ENCODE measurements at places on chromosomes 1 and 21.

DNA sequence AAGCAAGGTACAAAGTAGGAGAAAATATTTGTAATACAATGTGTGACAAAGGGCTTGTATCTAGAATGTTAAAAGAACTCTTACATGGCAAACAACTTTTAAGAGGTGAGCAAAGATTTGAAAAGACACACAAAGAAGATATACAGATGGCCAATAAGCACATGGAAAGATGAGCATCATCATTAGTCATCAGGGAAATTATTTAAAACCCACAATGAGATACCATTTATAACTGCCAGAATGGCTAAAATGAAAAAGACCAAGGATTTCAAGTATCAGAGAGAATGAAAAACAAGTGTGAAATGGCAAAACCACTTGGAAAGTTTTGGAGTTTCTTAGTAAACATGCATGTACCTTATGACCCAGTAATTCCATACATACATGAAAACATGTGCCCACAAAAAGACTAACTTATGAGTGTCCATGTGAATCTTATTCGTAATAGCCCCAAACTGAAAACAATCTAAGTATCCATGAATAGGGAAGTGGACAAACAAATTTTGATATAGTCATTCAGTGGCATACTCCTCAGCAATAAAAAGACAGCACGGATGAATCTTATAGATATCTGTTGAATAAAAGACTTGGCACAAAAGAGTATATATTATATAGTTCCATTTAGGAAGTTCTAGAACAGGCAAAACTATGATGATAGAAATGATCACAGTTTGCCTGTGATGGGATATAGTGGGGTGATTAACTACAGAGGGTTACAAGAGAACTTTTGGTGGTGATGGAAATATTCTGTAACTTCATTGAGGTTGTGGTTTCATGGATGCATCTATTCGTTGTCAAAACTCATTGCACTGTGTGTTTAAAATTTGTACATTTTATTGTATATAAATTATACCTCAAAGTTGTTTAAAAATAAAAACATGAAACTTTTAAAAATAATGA lies 82.0 kb downstream of the DISP1 start:
- DNase-seq = no peak

DNA sequence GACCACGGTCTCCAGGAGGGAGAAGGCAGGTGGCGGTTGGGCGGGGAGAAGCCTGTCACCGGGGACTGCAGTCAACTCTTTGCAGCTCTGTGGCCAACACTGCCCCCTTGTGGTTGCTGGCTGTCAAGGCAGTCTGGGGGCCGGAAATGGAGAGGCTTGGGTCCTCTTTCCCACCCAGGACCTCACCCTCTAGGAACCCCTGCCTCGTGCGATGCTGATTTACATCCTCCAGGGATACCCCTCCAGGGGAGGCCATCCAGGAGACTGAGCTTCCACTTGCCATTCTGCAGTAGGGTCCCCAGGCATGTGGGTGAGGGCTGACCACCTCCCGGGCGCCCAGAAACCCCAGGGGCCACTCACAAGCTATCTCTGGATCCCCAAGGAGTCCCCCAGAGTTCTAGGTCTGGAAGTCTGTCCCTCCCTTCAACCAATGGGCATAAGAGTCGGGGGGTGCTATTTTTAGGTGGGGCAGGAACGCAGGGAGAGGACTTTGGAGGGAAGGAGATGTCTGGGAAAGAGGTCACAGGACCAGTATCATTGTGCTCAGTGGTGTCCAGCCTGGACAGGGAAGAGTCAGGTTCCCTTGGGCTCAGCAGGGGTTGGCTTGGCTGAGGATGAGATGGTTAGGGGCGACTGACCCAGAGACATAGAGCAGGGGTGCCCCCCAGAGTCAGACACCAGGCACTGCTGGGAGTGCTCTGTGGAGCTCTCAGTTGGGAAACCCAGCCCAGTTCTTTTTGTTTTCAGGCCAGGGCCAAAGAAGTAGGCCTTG lies 7.1 kb upstream of the GPR61 start:
- DNase-seq = peak; percentile 58

DNA sequence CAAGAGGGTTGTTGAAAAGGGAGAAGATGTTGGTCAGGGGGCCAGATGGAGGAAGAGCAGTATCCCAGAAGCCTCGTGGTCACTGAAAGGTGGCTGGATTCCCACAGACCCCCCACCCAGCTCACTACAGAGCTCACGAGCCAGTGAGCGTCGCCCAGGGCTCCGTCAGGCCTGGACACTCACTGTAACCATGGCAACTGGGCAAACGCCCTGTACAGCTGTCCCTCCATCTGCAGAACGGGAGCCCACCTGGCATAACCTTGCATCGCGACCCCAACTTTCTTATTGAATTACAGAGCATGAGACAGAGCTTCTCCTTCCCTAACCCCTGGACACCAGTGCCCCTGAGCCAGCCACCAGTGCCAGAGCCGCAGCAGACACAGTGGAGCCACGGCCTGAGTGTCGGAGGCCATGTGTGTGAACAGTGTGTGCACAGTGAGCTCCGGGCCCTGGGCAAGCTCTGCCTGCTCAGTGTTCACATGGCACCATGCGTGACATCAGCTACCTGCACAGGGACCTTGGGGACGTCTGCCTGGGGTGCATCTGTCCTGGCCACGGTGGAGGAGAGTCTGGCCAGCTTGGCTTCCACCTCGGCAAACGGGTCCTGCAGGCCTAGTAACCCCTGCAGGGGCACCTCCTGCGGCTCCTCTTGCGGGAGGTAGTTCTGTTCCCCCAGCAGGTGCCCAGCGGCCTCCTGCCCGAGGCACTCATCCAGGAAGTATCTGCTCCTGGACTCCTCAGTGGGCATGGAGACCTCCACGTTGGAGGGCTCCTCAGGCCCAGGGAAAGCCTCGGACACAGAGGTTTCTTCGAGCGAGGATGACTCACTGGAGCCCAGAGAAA lies 25.9 kb upstream of the DDOST start:
- DNase-seq = no peak

DNA sequence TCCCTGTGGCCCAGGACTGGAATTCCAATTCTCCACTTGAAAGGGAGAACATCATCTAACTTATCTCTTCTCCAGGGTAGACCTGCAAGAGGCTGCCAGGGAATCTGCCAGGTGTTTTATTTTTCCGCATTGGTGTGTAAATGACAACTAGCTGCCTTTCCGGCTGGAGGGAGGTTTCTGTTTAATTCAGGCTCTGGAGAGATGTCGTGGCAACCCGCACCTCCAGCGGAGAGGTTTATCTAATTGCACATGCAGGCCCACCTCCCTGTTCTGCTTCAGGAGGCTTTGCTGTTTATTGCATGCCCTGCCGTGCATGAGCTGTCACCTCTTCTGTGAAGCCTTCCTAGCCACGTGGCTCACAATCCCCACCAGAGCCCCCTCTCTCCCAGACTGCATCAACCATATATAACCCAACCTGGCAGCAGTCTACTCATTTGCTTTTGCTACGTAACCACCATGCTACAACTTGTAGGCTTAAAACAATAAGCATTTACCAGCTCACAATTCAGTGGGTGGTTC lies 151.6 kb downstream of the C1orf94 start:
- DNase-seq = no peak

- DNase-seq = no peak
Observed at GRCh38 chr1:3036447-3037280, 15.4 kb downstream of the ACTRT2 start.

- no peak for DNase-seq
Observed at GRCh38 chr1:91791691-91792488, 94.1 kb downstream of the TGFBR3 start.

- no peak for DNase-seq
Observed at GRCh38 chr1:64745181-64745985, 508 bp downstream of the RAVER2 start.

DNA sequence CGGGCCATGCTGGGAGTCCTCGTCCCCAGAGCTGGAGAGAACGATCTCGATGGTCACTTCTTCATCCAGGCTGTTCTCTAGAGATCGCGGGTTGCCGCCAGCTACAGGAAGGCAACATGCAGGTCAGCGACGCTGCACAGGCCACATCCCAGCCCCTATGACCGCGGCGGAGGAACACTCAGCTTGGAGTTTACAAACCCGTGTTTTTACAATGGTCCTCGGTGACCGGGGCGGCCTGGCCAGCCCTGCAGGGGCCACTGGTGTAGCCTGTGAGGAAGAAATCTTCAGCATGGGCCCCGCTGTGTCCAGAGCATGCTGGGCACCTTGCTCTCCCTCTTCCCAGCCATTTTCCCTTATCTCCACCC lies 30.5 kb downstream of the ZNF496 start:
- DNase-seq = no peak

DNA sequence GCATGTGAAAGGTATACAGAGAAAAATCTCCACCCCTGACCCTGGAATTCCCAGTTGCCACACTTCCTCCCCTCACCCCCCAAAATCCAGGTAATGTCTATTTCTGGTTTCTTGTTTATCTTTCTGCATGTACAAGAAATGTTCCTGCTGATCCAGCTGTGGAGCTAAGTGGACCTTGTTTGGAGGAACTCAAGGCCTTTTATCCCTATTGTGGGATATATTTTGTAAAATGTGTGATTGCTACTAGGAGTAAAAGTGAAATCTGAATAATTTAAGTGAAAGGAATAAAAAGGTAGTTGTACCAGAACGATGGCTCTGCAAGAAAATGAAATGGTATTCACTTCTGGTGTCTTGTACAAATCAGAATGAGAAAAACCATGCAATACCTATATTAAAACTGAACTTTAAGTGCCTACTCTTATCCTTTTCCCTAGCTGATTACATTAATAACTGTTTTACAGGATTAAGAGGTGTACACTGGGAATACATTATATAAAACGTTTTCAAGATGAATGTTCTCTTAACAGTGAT lies 3.0 kb downstream of the SPEN start:
- no peak for DNase-seq

GRCh38 chr1:229523052-229523451 lies 14.9 kb upstream of the NUP133 start:
- no peak for DNase-seq

DNA sequence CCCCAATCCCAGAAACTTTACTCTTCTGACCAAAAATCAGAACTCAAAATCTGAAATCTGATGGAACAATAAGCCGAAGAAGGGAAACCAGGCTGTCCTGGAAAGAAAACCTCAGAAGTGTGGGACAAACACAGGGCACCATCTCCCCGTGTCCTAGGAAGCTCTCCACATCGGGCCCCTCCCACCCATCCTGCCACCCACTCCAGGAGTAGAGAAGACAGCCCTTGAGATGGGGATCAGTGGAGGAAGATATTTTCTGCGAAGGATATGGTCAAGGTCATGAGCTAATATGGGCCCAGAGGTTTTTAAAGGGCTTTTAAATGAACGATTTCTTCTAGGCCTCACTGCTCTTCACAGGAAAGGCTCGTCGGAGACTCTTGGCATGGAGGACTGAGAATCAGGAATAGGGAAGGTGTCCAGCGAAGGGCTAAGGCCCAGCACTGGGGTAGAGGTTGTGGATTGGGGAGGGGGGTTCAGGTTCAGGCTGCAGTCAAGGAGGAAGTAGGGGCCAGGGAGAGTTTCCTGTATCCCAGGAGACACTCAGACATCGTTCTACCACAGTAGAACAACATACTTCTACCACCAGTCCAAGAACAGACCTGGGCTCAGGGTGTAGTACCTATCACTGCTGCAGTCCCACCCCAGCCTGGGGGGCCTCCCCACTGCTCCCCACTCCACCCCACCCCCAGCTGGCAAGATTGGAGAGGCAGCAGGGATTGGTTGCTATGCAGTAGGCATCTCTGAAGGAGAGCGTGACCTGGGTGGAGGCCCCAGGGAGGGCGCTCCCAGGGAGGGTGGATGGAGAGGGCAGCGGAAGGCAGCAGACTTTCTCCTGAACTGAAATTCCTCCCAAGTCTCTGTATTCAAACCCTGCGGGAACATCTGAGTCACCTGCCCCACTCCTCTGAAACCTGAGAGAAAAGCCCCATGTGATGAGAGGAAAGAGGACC lies 1.2 kb upstream of the S100A5 start:
- no peak for DNase-seq

DNA sequence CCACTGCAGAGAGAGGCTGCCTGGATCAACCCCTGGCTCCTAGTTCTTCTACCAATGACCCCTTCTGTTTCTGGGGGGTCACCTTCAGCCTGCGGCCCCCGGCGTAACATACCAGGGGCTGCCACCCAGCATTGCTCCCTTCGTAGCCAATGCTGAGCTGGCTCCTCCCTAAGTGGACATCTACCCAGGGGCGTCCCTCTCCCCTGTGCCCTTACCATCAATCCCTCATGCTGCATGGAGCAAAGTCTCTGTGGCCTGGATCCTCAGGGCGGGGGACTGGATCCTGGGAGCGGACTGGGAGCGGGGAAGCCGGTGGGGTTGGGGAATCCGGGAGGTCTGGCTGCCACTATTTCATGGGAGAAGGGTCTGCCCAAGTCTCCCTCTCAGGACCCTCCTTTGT lies 28.6 kb downstream of the TRIM67 start:
- no peak for DNase-seq

DNA sequence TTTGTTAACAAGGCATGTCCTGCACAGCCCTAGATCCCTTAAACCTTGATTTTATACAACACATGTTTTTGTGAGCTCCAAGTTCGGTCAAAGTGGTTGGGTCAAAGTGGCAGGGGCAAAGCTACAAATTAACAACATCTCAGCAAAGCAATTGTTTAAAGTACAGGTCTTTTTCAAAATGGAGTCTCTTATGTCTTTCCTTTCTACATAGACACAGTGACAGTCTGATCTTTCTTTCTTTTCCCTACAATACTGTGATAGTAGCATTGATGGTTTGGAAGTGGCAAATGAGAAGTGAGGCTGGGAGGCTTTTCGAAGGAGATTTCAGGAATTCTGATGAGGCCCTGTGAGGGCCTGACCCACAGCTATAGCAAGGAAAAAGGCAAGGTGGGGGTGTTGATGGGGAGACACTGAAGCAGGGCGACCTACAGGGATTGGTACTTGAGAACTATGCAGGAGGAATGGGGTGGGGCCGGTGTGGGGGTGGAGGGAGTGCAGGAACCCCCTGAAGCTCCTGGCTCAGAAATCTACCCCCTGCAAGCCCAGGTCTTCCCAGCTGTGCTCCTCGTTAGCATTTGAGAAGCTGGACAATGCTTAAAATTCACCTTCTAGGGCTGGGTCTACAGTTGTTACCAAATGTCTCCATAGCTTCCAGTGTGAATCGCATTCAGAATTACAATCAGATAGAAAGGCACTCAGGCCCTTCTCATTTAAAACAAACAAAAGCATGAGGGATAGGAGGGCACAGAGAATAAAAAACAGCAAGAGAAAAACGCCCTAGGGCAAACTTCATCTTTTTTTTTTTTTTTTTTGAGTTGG lies 102.6 kb upstream of the PPM1J start:
- DNase-seq = no peak

DNA sequence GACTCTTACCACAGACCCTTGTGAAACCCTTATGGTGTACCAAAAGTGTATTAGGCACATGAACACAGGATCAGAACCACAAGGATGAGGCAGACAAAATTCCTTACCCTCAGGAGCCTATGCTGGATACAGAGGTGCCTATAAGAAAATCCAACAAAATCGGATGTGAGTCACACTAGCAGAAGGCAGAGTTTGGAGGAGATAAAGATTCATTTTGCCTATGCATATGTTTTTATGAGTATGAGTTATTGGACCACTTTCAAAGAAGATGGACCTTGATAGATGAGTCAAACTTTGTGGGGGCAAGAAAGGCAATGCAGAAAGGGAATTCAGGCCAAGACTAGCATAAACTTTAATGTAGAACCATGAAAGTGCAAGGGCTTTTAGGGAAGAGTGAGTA lies 17.0 kb downstream of the CAMK1G start:
- no peak for DNase-seq
